Testis (tissue), 5 donors: ENCODE measurements at places on chromosomes 13 and 19. TPM values are rescaled to one million over a fixed set of nuclear protein-coding genes. Genes with fewer than 3 reads are reported as not detected.

GRCh38 chr19:35559281-35559659 is 4.2 kb downstream of the ATP4A start:
- no peaks in the 10 kb centered on the region for H3K4me1 ChIP-seq
- DNase-seq: no peak
- H3K27ac ChIP-seq: no peak overlapping the region

DNA sequence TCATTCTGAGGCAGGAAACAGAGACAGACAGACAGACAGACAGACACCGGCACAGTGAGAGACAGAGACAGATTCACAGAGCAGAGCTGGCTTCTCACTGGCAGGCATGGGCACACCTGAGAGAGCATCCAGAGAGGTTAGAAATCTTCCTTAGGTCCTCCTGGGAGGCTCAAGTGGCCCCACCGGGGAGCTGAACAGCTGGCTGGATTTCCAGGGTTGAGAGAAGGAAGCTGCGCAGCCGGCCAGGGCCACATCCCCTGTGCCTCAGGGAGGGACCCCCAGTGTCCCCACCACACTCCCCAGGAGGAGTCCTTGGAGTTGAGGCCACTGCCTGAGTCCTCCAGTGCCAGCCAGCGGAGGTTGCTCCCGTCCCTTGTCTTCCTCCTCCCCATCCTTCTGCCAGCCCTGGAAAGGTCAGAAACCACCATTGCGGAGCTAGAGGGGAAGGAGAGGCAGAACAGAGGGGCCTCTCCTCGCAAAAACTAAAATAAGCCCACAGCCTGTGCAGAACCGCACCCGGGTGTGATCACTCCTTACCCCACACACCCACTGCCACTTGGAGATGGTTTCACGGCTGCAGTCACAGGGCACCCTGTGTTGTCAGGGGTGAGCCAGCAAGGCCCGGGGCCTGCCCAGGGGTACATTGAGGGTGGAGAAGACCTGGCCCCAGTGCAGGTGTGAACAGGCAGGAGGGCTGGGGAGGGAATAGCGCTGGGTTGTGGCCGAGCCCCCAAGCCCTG is 4.2 kb downstream of the FFAR3 start:
- no peak overlapping the region for H3K27ac ChIP-seq
- DNase-seq: no peak
- no peaks in the 10 kb centered on the region for H3K4me1 ChIP-seq
- H3K4me3 ChIP-seq: no peak overlapping the region
- H3K27me3 ChIP-seq: no peaks in the 10 kb centered on the region

The ZNF492 gene
- 3.3 TPM for total RNA-seq

- H3K4me3 ChIP-seq: no peak overlapping the region
- no peaks in the 10 kb centered on the region for H3K4me1 ChIP-seq
- no peaks in the 10 kb centered on the region for H3K36me3 ChIP-seq
- H3K27ac ChIP-seq: no peak overlapping the region
- H3K27me3 ChIP-seq: no peaks in the 10 kb centered on the region
- peak; percentile 16 for DNase-seq
Observed at GRCh38 chr13:87498681-87499080, 172.5 kb upstream of the SLITRK5 start.

The NXNL1 gene
- total RNA-seq: not detected

The CTXN1 gene
- total RNA-seq: 67.2 TPM

DNA sequence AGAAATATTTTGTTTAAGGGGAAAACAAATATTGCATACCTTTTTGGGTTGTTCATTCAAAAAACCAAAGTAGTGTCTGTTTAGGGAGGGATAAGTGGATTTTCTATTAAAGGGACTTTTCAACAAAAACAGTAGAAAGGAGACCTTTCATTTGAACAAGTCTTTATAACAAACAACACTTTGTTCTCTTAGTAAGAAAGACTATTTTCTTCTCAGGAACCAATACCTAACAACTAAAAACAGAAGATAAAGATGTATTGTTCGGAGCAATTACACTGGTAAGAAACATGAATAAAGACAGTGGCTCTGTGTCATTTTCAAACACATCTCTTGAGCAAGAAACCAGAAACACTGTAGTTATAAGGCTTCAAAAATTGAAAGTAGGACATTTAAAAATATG is 1610.1 kb upstream of the PCDH20 start:
- no peaks in the 10 kb centered on the region for H3K4me1 ChIP-seq
- no peaks in the 10 kb centered on the region for H3K27me3 ChIP-seq
- DNase-seq: no peak
- no peak overlapping the region for H3K4me3 ChIP-seq
- no peaks in the 10 kb centered on the region for H3K36me3 ChIP-seq

The KCNRG gene
- total RNA-seq: 1.1 TPM

The CNN2 gene
- total RNA-seq: 28.0 TPM

DNA sequence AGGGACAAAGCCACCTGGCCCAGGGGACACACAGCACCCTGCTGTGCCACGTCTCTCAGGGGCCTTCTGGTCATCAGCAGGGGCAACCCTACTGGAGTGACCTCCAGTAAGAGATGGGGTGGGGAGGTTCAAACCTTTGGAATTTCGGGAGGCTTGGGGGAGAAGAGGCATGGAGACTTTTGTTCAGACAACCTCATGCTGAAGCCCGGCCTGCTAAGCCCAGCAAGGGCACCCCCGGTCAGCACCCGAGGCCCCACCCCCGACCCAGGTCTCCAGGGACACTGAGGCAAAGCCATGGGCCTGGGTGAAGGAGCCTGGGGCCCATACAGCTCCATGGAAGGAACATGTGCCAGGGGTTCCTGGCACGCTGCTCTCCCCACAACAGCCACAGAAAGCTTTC is 23.3 kb downstream of the ZNF787 start:
- no peaks in the 10 kb centered on the region for H3K27me3 ChIP-seq
- no peaks in the 10 kb centered on the region for H3K4me1 ChIP-seq
- no peak for DNase-seq
- no peak overlapping the region for H3K4me3 ChIP-seq

DNA sequence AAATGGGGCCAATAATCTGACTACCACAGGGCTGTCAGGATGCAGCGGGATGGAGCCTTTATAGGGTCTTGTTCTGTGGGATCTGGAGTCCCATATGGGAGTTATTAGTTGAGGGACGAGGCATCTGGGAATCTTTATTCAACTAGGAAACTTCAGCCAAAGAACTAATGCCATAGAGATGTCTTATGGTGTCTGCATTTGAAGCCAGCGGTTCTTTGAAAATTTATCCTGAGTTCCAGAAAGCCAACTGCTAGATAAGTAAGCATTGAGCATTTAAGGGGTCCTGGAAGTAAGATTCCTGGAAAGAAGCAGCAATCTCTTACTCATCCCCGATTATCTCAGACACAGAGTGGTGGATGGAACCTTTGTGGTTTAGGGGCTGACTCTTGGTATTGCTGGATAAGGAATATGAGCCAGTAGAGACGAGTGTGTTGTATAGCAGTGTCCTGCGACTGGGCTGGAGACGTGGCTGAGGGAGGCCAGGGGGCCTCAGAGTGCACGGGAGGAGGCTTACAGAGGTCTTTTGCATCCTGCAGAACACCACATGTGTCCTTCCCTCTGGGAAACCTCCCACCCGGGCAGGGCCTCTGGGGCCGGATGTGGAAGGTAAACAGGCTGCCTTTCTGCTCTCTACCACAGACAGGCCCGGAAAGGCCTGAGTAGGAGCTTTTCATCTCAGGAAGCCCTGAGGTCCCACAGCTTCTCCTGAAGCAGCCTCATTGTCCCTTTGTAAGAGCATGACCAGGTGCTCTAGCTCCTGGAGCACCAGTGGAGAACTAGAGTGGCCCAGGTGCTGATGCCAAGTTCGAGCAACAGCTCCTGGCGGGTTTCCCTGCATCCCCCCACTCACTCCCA is 28.8 kb downstream of the ACTN4 start:
- no peak overlapping the region for H3K27ac ChIP-seq
- no peaks in the 10 kb centered on the region for H3K36me3 ChIP-seq
- H3K4me1 ChIP-seq: peaks cover 14% of the 10 kb centered on the region
- H3K27me3 ChIP-seq: no peaks in the 10 kb centered on the region

DNA sequence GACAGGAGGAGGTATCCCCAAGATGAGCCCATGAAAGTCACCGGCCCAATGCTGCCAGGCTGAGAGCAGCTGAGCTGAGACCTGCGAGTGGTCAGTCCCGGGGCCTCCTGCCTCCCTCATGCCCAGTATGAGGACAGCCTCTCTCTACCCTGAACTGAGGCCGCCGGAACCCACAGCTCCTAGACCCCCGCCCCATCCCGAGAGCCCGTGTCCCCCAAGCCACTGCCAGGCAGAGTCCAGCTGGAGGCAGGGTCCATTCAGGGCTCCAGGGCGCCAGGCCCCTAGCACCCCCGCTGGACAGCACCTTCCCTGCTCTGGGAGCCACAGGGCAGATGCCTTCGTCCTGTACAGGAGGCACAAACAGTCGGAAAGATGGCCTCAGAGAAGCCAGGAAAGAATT is 38.7 kb downstream of the MLLT1 start:
- peaks cover 20% of the 10 kb centered on the region for H3K4me1 ChIP-seq
- DNase-seq: no peak
- no peak overlapping the region for H3K4me3 ChIP-seq
- H3K27ac ChIP-seq: no peak overlapping the region

DNA sequence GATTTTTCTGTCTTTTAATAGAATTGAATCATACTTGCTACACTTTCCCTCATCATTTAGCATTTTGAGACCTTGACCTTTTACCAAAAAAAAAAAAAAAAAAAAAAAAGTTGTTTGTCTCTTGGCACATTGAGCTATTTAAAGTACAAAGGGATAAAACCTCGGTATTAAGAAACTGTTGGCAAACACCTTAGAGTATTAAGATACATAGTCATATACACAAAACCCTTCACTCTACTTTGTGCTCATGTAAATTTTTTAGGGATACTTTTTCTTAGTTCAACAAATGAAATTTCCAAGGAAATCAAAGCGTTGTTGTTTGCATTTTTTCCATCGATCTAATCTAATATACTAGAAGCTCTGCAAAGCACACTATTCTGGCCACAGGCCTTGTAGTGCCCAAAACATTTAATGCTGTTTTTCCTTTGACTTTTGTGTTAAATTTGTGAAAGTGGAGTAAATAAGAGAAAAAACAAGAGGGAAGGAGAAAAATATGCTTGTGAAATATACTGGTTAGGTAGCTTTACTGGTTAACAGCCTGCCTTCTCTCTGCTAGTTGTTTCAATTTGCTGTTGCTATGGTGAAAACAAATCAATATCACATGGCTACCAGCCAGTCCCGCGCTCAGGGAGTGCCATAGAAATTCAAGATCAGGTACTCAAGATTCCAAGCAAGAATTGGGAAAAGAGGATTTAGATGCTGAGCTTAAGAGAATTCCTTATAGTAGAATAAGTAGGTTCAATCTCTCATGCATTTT is 2.6 kb downstream of the MBNL2 start:
- DNase-seq: no peak
- no peaks in the 10 kb centered on the region for H3K27me3 ChIP-seq
- no peaks in the 10 kb centered on the region for H3K36me3 ChIP-seq
- peaks cover 30% of the 10 kb centered on the region for H3K4me1 ChIP-seq
- H3K4me3 ChIP-seq: peak overlapping the region; percentile 78

- no peak overlapping the region for H3K27ac ChIP-seq
- H3K4me3 ChIP-seq: no peak overlapping the region
- peaks cover 3% of the 10 kb centered on the region for H3K36me3 ChIP-seq
- H3K27me3 ChIP-seq: no peaks in the 10 kb centered on the region
Observed at GRCh38 chr19:37362733-37363132, 8.2 kb upstream of the ZNF527 start.

DNA sequence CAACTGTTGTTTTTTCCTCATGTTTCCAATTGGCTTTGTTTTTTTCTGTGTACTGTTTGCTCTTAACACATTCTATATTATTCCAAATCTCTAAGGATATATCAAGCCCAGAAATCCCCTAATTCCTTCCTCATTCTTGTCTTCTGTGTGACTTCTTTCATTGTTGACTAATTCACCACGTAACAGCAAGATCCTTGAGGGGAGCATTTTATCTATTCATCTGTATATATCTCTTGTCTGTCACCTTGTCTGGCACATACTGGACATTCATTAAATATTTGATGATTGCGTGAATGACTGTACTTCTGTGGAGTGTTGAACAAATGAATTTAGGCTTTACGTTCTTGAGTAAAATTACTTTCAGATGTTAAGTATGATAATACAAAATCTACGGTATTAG is 44.8 kb upstream of the OLFM4 start:
- no peak for DNase-seq
- H3K36me3 ChIP-seq: no peaks in the 10 kb centered on the region
- H3K4me3 ChIP-seq: no peak overlapping the region
- H3K27me3 ChIP-seq: no peaks in the 10 kb centered on the region
- H3K27ac ChIP-seq: no peak overlapping the region
- no peaks in the 10 kb centered on the region for H3K4me1 ChIP-seq

DNA sequence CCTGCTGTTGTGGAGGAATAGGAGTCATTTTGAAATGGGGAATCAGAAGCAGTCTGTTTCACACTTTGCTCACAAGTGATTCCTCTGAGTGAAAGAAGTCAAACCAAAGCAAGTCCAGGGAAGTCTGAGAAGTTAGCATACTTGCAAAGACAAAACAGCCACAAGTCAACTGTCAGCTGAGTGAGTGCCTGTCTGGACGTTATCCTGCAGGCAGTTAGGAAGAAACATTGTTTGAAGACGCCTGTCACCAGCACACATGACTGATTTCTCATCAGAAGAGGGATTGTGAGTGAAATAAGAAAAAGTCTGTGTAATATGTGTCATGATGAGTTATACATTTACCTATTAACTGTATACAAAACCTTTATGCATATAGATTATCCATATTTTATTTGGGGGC is 153.5 kb downstream of the KCNRG start:
- DNase-seq: no peak
- no peaks in the 10 kb centered on the region for H3K4me1 ChIP-seq
- H3K36me3 ChIP-seq: no peaks in the 10 kb centered on the region
- no peak overlapping the region for H3K27ac ChIP-seq

GRCh38 chr19:44512326-44513298 is 12.3 kb upstream of the ZNF180 start:
- no peak overlapping the region for H3K27ac ChIP-seq
- H3K36me3 ChIP-seq: no peaks in the 10 kb centered on the region
- DNase-seq: peak; percentile 74
- H3K27me3 ChIP-seq: no peaks in the 10 kb centered on the region
- no peaks in the 10 kb centered on the region for H3K4me1 ChIP-seq

The C19orf73 gene
- total RNA-seq: 8.5 TPM

- no peak overlapping the region for H3K27ac ChIP-seq
- no peak overlapping the region for H3K4me3 ChIP-seq
- DNase-seq: no peak
- H3K36me3 ChIP-seq: no peaks in the 10 kb centered on the region
- peaks cover 4% of the 10 kb centered on the region for H3K4me1 ChIP-seq
- H3K27me3 ChIP-seq: no peaks in the 10 kb centered on the region
Observed at GRCh38 chr13:49827891-49828290, 35.4 kb upstream of the KPNA3 start.

GRCh38 chr19:6577476-6578125 is 13.3 kb downstream of the CD70 start:
- DNase-seq: no peak
- no peak overlapping the region for H3K4me3 ChIP-seq
- no peak overlapping the region for H3K27ac ChIP-seq

The QPCTL gene
- 5.3 TPM for total RNA-seq

GRCh38 chr13:49444524-49445395 is 686 bp downstream of the SETDB2 start:
- H3K27me3 ChIP-seq: no peaks in the 10 kb centered on the region
- no peaks in the 10 kb centered on the region for H3K36me3 ChIP-seq
- DNase-seq: peak; percentile 69
- peak overlapping the region; percentile 77 for H3K4me3 ChIP-seq
- H3K4me1 ChIP-seq: peaks cover 12% of the 10 kb centered on the region

The PCDH17 gene
- 27.9 TPM for total RNA-seq
